ENCODE measurements at places on chromosomes 1 and 21.

- ATAC-seq = no peak
Observed at GRCh38 chr1:239386453-239387303, at the start of gene CHRM3. CHRM3 (plus strand) TSS chr1:239386568; CDS start chr1:239907452, 520,884 bp downstream.

GRCh38 chr21:41580758-41581554, 73.0 kb upstream of the TMPRSS2 start:
- ATAC-seq = no peak

- no peak for ATAC-seq
Observed at GRCh38 chr1:24567792-24568388, 12.0 kb downstream of the NCMAP start.

DNA sequence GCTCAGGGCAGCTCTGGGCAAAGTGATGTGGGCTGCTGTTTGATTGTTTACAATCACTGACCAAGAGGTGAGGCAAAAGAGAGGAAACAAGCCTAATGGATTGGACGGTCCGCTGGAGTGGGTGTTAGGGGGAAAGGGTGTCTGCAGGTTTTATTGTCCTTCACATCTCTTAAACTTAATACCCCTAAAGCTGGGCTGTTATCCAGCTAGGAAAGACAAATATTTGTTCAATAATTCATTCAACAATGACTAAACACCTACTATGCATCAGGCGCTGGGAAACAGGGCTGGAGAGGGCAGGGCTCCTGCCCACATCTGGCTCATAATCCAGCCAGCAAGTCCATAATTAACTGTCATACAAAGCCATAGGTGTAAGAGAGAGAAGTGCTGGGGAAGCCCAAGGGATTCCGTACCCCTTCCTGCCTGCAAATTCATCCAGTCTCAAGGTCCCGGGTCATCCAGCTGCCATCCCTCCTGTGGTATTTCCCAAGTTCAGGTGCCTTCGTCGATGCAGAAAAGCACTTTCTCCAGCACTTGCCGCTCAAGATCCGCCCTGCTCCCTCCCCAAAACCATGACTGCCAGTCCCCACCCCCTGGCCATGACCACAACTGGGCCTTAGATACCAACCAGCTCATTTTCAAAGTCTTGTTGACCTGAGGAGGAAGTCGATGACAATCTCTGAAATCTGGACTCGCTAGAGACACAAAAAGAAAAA, 10.7 kb downstream of the TMEM63A start:
- no peak for ATAC-seq

GRCh38 chr1:115222616-115223402, 115.2 kb downstream of the NGF start:
- ATAC-seq = no peak
